Frontal cortex (tissue), 4 donors: ENCODE measurements at places on chromosomes 2 and 18.

DNA sequence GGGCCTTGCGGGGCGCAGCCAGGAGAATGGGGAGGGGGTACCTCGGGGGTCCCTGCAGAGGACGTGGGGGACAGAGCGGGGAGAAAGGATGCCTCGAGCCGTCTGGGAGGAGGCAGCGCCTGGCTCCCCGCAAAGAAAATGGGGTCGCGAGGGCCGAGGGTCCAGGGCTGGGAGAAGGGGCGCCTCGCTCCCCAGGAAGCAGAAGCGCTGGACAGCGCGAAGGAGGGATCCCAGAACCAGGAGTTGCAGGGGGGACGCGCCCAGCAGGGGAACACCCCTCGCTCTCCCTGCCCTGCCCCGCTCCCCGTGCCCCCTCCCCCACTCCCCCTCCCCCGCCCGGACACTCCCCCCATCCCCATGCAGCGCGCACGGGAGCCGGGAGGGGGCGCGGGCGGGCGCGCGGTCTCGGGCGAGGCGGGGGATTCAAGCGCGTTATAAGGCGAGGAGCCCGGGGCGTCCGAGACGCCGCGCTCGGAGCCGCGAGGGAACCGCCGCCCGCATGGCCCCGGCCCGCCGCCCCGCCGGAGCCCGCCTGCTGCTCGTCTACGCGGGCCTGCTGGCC is at the start of gene ERFE:
ERFE (plus strand) TSS at position 462 of the 562 bp plus-strand sequence; CDS start at position 500, 38 bp downstream.
- peak; percentile 75 for DNase-seq

- DNase-seq, result no peak
These were observed 16.6 kb downstream of the LRP2 start for GRCh38 chr2:169345486-169346437.

GRCh38 chr2:240506406-240507059 is 51.3 kb downstream of the ANKMY1 start:
- DNase-seq, result no peak

- DNase-seq, result no peak
These were observed 23.7 kb downstream of the KCNF1 start for GRCh38 chr2:10935366-10935918.

DNA sequence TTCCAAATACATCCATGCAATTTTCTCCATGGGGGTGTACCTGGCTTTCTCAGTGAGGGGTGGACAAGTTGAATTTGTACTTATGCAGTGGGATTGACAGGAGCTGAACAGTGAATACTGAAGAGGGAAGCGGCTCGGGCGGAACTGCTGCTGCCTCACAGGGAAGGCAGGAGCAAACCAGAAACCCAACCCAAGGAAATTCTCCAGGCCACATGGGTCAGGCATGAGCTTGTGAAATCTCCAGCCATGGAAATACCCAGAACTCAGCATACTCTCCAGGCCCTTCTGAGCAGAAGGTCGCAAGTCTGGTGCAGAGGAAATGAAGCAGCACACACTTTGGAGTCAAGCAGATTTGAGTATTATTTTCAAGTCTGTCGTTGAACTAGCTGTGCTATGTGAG is 26.5 kb upstream of the INO80C start:
- DNase-seq, result no peak

- no peak for DNase-seq
These were observed 12.3 kb downstream of the CEBPZ start for GRCh38 chr2:37219046-37219445.

DNA sequence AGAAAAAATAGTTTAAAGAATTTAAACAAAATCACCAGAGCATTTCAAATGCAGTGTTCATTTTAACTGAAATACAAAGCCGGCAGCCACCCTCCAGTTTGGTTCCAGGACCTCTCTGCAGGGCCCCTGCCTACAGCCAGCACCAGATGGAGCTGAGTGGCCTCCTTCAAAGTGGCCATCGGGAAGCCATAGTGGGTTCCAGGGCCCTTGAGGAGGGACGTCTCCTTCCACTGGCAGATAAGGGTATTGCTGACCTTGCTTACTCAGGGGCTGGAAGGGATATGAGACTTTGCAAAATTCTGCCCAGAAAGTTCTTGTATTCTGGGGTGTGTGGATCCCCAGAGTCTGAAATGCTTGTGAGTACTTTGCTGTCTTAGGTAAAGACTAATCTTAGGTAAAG is 205.2 kb upstream of the APCDD1 start:
- no peak for DNase-seq

DNA sequence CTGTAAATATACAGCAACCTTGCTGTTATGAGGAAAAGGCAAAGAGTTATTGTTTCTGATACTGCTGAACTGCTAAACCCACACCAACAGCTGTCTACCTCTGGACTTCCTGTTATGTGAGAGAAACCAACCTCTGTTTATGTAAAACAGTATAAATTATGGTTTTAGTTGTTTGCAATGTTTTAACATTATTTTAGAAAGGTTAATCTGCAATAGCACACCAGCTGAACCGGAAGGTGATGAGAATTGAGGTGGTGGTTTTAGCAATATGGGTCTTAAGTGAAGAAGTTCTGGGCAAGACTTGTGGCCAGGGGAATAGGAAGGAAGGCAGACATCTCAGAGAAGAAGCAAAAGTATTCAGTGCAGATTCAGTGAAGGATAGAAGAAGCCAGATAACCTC is 237.8 kb downstream of the PLCL1 start:
- no peak for DNase-seq

GRCh38 chr2:20103530-20103929 is 52.1 kb upstream of the LAPTM4A start:
- DNase-seq, result no peak

GRCh38 chr2:209472871-209473270 is 49.0 kb downstream of the MAP2 start:
- DNase-seq, result no peak

DNA sequence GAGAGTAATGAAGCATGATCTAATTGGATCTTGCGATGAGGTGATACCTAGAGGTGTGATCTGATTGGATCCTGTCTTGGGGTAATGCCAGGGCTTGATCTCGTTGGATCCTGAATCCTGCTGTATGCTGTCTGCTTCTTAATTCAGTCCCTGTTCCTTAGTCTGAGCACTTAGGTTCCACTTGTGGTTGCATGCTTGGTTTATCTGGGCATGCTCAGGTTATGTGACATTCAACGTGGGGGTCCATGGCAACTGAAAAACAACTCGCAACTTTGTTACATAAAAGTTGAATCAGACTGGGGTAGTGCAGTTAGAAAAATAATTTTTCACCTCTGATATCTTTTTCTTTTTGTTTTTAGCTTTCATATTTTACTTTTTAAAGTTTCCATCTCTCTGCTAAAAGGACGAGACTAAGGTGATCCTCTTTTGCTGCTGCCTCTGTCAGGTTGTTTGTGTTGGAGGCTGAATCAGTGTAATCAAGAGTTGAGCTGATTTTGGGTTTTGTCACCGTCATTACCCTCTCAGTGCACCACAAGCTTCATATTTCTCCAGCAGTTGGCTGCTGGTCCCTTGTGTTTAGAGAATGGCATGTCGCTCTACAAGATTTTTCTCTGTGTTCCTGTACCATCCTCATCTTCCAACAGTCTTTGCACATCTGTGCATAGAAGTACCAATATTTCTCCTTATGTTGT is 67.9 kb downstream of the NCOA1 start:
- DNase-seq, result no peak

GRCh38 chr2:166410828-166411472 is 35.2 kb upstream of the SCN9A start:
- no peak for DNase-seq

GRCh38 chr2:120231564-120231973 is 8.4 kb upstream of the TMEM185B start:
- DNase-seq, result no peak

DNA sequence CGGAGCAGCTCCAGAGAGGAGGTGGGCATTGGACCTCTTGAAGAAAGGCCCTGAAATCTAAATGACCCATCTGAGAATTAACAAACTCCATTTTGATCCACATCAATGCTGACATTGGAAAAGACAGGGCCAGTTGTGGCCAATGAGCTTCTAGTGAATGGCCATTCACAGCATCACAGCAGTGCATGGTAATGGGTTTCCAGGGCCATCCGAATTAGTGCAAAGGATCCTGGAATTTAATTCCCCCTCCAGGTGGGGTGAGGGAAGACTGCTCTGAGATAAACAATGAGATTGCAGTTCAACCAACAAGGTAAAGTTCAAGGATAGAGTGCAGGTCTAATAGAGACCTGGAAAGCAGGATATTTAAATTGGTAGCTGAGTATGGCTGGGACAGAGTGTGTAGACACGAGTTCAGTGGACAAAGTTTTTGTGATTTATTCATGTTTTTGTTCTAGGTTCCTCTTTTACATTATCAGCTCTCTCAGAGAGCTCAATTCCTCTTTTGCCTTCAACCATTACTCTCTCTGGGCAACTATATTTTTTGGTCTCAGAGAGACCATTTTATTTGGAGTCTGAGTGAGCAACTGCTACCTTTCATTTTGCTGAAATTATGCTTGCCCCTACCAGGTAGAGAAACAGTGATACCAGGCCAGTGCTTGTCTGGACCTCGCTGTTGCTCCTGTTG is 5.0 kb downstream of the TACR1 start:
- DNase-seq, result no peak

GRCh38 chr2:37907501-37908225 is 17.4 kb upstream of the RMDN2 start:
- no peak for DNase-seq

DNA sequence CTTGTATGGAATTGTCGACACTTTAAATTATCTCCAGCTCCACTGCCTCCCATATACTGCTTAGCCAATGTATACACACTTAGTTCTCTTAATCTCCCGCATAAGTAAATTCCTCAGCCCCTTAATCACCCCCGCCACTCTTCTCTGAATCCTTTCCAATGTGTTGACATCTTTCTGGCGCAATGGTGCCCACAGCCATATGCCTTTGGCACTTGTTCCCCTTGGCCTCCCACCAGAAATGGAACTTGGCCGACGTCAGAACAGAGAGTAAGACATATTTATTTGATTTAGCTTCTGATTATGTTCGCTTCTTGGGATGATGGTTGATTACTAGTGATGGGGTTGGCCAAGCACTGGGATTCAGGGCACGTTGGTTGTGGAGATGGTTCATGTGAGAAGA is 1089.3 kb upstream of the CELF4 start:
- DNase-seq, result no peak

DNA sequence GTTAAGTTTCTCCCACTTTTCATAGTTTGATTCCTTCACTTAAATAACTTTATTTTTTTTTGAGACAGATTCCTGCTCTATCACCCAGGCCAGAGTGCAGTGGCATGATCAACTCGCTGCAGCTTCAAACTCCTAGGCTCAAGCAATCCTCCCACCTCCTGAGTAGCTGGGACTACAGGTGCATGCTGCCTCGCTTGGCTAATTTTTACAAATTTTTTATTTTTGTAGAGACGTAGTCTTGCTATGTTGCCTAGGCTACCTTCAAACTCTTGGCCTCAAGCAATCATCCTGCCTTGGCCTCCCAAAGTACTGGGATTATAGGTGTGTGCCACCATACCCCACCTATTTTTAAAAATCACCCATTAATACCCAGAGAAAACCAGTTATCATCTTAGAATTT is 14.2 kb upstream of the WIPF1 start:
- no peak for DNase-seq

DNA sequence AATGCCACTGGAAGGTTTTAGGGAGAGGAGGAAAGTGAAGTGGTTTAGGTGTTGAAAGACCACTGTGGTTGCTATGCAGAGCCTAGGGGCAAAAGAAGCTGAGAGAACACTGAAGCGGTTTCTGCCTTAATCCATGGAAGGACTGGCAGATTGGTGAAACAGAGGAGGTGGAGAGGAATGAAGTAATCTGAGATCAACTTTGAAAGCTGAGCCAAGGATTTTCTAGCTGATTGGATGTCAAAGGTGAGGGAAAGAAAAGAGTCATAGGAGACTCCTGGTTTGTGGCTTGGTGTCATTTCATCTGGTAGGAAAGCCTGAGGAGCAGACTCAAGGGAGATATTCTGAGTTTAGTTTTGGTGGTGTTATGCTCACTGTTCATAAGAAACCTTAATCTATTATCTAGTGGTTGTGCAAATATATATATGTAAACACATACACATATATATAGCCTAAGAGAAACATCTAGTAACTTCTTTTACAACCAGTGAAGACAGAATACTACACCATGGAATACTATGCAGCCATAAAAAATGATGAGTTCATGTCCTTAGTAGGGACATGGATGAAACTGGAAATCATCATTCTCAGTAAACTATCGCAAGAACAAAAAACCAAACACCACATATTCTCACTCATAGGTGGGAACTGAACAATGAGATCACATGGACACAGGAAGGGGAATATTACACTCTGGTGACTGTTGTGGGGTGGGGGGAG is 134.1 kb upstream of the CREB1 start:
- no peak for DNase-seq

- no peak for DNase-seq
These were observed 58.6 kb downstream of the POMC start for GRCh38 chr2:25109822-25110221.

GRCh38 chr18:48538531-48539405 is at the start of gene CTIF:
TSS of gene CTIF (plus strand) at chr18:48539031. CDS start at chr18:48619566, 80,535 bp downstream.
- DNase-seq, result peak; percentile 96

DNA sequence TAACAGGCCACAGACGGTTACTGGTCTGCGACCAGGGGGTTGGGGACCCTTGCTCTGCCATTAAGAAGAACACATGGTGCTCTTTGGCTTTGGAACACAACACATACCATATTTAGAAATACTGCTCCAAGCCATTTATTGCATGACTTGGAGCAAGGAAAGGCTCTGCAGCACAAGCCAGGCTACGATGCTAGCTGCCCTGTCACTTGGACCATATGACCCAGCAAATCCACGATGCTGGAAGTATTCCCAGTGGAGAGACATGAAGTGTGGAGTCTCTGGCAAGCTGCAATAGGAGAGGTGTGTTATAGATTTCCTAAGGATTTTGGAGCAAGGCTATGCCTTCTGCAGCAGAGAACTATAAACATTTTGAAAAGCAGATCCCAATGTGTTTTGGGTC is 171.2 kb downstream of the HAUS1 start:
- no peak for DNase-seq

DNA sequence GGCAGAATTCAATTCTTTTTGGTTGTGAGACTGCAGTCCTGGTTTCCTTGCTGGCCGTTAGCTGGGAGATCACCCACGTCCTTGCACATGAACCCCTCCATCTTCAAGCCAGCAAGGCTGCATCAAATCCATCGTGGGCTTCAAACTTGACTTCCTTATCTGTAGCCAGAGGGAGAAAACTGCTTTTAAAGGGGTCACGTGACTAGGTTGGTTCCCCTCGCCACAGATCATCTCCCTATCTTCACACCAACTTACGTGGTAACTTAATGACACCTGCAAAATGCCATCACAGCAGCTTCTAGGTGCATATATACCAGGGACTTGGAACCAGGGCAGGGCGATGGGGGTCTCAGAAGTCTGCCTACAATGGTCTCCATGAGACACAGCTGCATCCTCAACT is 169.5 kb downstream of the MTCL1 start:
- DNase-seq, result no peak
